Muscle of arm (tissue), 14 donors: ENCODE measurements at places on chromosomes 6 and 20. TPM values are rescaled to one million over a fixed set of nuclear protein-coding genes. Genes with fewer than 3 reads are reported as not detected.

SOBP gene
- not detected for polyA plus RNA-seq

DNA sequence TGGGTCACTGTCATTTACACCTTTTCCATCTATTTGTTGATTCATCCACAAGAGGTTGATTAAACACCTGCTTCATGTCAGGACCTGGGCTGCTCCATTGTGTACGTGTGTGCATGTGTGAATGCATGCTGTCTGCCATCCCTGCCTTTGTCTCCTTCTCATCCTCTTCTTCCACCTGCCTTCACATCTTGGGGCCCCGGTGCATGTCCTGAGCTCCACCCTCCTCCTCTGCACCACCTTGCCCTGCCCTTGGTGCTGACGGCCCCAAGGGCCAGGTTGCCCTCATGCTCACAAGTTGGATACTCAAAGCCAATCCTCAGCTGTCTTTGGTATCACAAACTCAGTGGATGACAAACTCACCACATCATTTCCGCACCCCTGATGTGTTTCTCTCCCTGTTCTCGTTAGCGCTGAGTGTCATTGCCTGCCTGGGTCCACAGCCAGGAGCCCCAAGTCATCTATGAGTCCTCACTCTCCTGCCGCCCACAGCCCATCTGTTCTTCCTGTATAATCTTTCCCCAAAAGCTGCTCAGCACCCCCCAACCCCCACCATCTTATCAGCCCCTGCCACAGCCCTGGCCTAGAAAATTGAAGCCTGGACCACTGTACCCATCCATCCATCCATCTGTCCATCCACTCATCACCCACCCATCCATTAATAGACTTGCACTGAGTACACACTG, 85.0 kb downstream of the SRC start:
- DNase-seq, result no peak

DNA sequence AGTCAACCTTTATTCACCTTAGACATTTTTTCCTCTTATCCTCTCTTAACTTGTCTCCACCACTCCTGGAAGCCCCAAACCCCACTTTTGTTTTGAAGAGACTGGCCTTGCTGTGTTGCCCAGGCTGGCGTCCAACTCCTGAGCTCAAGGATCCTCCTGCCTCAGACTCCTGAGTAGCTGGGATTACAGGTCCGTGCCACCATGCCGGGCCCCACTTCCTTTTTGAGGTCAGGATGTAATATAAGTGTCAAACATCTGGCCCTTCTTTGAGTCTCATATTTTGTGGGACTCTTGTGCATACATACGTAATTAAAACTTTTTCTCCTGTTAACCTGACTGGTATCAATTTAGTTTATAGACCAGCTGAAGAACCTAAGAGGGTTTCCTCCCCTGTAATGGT, 1.4 kb upstream of the CDK19 start:
- no peak for DNase-seq

- no peak for DNase-seq
These were observed 47.2 kb downstream of the GABRR2 start for GRCh38 chr6:89267918-89268317.

GRCh38 chr20:23023621-23024177, 11.4 kb upstream of the SSTR4 start:
- no peak for DNase-seq

GRCh38 chr6:32852018-32852843, 1.3 kb downstream of the TAP1 start:
- no peak for DNase-seq
